ENCODE measurements at places on chromosomes 12 and 14. TPM values are rescaled to one million over a fixed set of nuclear protein-coding genes. Genes with fewer than 3 reads are reported as not detected.

- DNase-seq = no peak
These were observed 126.4 kb upstream of the PLEKHA5 start for GRCh38 chr12:19003141-19003540.

SLC5A8 gene
- total RNA-seq = not detected

DNA sequence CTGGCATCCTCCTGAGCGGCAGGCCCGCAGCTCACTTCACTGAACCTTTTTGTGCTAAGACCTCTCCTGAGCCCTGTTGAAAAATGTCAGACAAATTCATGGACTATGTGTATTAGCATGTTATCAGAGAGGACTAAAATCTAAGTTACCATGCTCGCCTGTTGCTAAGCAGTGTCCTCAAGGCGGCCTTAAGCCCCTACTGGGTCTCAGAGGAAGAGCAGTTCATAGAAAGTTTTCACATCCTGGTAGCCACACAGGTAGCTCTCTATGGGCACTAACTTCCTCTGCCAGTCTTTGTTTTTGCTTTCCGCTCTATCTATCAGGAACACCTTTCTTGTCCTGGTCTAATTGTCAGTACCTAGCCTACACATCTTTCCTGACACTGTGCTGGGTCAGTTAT lies 306.6 kb upstream of the MIS18BP1 start:
- no peak for DNase-seq

CCDC197 gene
- total RNA-seq = not detected

GRCh38 chr14:31435276-31435675 lies 14.9 kb upstream of the HEATR5A start:
- peak; percentile 52 for DNase-seq

ZBTB1 gene
- 83.8 TPM for total RNA-seq

GRCh38 chr14:92328664-92329255 lies 5.8 kb downstream of the SLC24A4 start:
- no peak for DNase-seq

- DNase-seq = no peak
These were observed 158.7 kb downstream of the METTL25 start for GRCh38 chr12:82517027-82517426.

GRCh38 chr12:105600911-105601545 lies 270.5 kb downstream of the C12orf75 start:
- DNase-seq = peak; percentile 29

DNA sequence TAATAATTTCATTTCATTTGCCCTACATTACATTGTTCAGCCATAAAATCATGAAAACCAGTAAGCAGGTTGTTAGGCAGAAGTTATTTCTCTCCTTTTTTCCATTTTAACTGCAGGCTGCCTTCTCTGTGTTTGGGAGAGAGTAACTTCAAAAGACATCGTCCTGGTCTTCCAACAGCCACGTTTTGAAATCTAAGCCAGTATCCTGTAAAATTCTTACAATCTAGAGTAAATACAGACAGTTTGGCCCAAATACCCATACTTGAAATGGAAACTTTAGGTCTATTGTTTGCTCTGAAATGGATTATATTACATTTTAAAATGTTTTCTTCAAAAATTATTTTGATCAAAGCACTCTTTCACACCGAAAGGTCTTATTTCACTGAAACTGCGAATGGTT lies 66.1 kb upstream of the SLCO1C1 start:
- no peak for DNase-seq

- DNase-seq = peak; percentile 10
These were observed 99.8 kb upstream of the DIO2 start for GRCh38 chr14:80310938-80311750.

GRCh38 chr12:14905269-14906004 lies 19.8 kb upstream of the MGP start:
- DNase-seq = no peak

TECPR2 gene
- 18.0 TPM for total RNA-seq

DNA sequence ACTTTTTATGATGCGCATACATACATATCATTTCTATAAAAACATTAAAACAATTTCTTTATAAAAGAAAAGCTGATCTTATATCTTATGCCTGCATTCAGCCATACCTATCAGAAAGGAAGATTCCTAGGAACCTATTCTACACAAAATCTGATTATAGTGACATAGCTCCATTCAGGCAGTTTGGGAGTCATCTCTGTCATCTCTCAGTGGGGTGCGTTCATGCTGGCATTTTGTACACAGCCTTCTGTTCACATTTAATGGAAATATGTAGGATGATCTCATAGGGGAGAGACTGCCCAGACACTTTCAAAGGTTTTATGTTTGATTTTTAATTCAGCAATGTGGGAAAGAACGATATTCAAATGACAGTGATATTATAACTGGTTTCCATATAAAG lies 52.9 kb downstream of the ATL1 start:
- DNase-seq = no peak

GRCh38 chr12:62784576-62784975 lies 150.4 kb downstream of the PPM1H start:
- no peak for DNase-seq

DNA sequence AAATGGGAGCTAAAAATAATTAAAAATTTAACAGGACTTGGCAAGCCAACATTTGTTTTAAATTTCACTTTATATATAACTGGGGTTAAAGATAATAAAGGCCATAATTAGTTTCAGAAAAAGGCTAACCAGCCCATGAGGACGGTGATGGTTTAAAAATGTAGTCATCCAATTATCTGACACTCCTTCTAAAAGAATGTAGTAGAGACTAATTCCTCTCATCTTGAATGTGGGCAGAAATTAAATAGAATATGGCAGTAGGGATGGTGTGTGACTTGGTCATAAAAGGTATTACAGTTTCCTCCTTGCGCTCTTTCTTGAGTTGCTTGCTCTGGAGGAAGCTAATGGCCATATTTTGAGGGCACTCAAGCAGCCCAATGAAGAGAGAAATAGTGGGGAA lies 49.1 kb upstream of the PTPRB start:
- DNase-seq = no peak

DNA sequence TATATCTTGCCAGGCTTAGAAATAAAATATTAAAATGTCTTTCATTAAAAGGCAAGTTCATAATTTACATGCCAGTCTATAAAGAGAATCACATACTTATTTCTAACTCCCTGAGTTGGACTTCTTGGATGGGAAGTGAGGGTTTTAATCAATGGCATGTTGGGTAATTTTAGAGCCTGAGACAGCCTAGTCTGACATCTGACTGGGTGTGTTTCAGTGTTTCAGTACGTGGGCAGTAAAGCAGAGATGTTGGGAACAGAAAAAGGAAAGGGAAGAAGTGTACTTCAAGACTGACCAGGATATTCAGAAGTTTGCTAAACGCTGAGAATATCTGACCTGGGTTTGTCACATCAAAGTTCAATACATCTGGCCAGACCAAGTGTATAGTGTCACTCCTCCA lies 171.8 kb downstream of the BTG1 start:
- DNase-seq = no peak

- no peak for DNase-seq
These were observed 15.4 kb downstream of the ISCA2 start for GRCh38 chr14:74508844-74509428.

- no peak for DNase-seq
These were observed 234.4 kb downstream of the TMEM121 start for GRCh38 chr14:105760691-105761344.

- peak; percentile 90 for DNase-seq
These were observed 3.5 kb downstream of the PTPN21 start for GRCh38 chr14:88551094-88551870.

AQP2 gene
- not detected for total RNA-seq

- DNase-seq = peak; percentile 40
These were observed 5.7 kb upstream of the VDR start for GRCh38 chr12:47910486-47910885.

Measured in fibroblast of villous mesenchyme (primary cell).